ENCODE measurements at places on chromosomes 5 and 9.

- DNase-seq = peak; percentile 67
Measured at GRCh38 chr5:54249210-54250028, 61.0 kb downstream of the ARL15 start.

GRCh38 chr9:86099701-86100364 is 475 bp upstream of the GOLM1 start:
- peak; percentile 16 for DNase-seq

DNA sequence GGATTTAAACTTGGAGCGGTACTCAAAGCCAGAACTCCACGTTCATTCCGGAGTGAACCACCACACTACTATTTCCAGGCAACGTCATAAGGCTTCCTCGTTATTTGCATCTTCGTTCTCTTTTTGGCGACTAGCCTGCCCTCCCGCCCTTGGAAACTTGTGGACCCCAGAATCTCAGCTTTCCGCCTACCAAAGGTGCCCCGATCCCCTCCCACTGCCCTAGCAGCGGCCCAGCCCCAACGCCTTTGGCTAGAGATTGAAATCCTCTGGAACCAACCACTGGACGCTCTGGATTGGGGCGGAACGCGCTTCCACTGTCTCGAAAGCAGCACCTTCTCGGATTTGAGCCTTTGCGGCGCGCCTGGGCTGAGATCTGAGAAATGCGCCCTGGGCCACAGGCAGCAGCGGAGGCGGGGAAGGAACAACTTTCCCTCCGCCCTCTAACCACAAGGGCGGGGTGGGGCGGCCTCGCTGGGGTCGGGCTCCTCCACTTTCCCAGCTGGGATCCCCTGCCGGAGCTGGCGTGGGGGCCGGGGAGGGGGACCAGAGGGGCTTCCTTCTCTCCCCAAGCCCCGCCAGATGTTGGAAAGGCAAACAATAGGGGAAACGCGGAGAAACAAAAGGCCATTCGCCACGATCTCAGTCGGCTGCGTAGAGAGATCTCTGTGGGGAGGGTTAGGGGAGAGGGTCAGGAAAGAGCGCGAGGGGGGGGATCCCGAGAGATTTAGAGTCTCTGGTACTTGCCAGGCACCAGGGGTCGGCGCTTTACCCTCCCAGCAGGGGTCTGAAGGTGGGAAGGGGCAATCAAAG is 1.3 kb downstream of the MOB3B start:
- peak; percentile 58 for DNase-seq

GRCh38 chr5:108884736-108885135 is 137.0 kb downstream of the FER start:
- DNase-seq = no peak

- no peak for DNase-seq
Measured at GRCh38 chr9:103992938-103993579, 101.0 kb upstream of the SMC2 start.

- no peak for DNase-seq
Measured at GRCh38 chr9:125889476-125890419, 142.6 kb downstream of the PBX3 start.

DNA sequence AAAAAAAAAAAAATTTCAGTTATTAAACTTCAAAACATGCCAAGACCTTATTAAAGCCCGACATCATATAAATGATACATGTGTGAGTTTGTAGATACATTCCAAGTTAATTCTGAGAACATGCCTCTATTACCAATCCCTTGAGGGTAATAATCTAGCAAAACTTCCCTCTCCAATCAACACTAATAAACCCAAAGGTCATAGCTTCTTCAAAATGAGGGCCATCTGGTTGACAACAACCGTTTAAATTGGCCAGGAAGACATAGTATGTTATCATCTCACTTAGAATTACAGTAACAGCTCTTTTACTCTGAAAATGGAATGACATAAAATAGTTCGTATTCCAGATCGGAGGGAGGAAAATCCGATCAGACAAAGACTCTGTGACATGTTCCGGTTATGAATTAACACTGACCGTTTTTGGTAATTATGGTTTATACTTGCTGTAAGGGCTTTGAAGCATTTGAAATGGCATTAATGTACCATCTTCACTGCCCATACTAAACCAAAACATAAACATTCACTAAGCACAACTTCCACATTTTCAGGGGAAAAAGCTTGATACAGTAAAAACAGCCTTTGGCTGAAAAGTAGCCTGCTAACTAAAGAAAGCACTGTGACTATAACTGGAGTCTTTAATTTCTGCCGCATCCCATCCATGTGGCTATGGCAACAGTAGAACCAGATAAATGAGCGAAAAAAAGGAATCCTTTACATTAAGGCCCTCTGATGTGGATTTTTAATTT is 50.3 kb downstream of the ANKH start:
- no peak for DNase-seq

GRCh38 chr9:117687532-117687931 is 16.7 kb upstream of the TLR4 start:
- no peak for DNase-seq

GRCh38 chr5:137521246-137521645 is 22.1 kb upstream of the SPOCK1 start:
- DNase-seq = no peak

- peak; percentile 98 for DNase-seq
Measured at GRCh38 chr5:157571357-157571827, 4.2 kb downstream of the ADAM19 start.

- DNase-seq = no peak
Measured at GRCh38 chr9:93167185-93167584, 16.8 kb upstream of the WNK2 start.

- no peak for DNase-seq
Measured at GRCh38 chr9:118640836-118641560, 728.2 kb downstream of the BRINP1 start.

- DNase-seq = peak; percentile 3
Measured at GRCh38 chr9:91978740-91979414, 28.8 kb upstream of the ROR2 start.

- no peak for DNase-seq
Measured at GRCh38 chr5:132686193-132686592, 12.4 kb downstream of the IL4 start.

GRCh38 chr9:131660466-131661405 is 79.1 kb downstream of the RAPGEF1 start:
- no peak for DNase-seq

- no peak for DNase-seq
Measured at GRCh38 chr5:34722183-34722582, 66.1 kb downstream of the RAI14 start.

DNA sequence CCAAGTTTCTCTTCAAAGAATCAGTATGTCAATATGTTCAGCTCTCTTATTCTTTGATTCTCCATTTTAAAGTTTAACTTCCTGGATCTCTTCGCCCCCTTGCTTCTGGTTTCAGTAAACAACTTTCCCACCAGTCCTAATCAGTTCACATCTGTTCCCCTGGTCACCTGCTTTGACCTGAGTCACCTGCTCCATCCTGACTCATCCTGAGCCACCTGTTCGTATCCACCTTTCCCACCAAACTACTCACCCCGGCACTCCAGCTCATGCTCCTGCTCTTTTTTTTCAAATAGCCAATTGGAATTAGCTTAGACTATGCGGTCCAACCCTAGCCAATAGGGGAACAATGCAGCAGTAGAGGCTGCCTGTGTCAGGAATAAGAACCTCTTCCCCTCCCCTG is 23.6 kb upstream of the CSF1R start:
- no peak for DNase-seq

GRCh38 chr9:94912700-94913249 is 186.3 kb downstream of the AOPEP start:
- DNase-seq = no peak

DNA sequence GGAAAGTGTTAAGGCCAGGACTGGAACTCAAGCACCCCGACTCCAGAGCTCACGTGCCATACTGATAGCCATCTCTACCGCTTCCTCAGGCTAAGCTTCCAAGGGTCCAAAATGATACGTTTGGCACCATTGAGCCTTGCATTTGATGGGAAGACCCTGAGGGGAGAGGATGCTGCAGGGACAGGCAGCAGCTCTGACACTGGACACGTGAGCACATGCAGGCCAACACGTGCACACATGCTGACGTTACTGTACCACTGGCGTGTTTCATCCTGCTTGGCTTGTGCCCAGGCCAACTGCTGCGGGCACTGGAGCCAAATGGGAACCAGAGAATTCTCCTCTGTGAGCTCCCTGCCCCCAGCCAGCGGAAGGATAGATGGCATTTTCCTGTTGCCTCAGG is 5.2 kb downstream of the FAT2 start:
- DNase-seq = no peak

GRCh38 chr5:14464671-14465070 is 116.9 kb upstream of the OTULINL start:
- DNase-seq = no peak

DNA sequence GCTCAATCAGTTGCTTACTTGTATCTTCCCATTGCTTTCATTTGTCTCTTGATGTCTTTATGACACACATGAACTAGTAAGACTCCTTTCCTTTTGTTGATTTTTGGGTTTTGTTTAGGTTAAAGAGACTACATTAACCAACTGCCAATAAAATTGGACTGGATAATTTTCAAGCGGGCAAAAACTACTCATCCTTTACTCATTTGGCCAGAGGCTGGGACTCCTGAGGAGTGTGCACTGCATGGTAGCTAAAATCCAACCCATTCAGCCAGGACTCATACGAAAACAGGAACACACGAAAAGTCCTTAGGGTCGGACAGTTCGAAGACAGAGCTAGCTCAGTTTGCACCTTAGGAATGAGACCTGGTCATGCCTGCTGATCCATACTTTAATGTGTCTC is 6.0 kb downstream of the SLC46A2 start:
- no peak for DNase-seq

- DNase-seq = peak; percentile 3
Measured at GRCh38 chr5:88555674-88556073, 287.0 kb upstream of the TMEM161B start.

DNA sequence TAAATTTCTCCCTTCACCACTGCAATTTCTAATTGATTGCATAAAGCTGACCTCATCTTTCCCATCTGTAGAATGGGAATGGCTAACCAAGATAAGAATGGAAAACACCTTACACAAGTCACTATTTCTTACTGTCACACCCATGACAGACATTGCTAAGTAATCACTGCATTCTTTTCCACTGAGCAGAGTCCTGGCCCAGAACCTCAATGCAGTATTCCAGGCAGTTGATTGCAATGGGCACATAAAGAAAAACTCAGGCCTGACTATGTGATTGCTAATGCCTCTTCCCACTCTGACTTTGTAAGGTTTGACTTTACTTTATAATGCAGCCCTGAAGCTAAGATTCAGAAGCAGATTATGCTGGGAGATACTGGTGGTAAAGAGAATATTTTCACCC is 29.3 kb downstream of the TRIM32 start:
- no peak for DNase-seq

DNA sequence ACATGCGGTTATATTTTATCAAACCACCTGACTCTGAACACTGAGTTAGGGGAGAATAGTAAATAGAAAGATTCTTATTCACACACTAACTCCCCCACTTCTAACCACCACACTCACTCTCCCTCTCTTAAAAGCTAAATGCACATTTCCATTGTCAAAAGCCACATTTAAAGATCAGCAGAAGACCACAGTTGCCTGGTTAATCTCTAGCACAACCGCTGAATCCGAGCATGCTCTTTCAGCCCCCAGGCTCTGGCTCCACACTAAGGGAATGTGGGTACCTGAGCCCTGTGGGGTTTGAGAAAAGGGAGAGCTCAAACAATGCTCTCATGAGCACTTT is 35.7 kb downstream of the PFDN1 start:
- peak; percentile 46 for DNase-seq

- peak; percentile 55 for DNase-seq
Measured at GRCh38 chr5:147818290-147818689, 13.2 kb downstream of the SPINK1 start.

DNA sequence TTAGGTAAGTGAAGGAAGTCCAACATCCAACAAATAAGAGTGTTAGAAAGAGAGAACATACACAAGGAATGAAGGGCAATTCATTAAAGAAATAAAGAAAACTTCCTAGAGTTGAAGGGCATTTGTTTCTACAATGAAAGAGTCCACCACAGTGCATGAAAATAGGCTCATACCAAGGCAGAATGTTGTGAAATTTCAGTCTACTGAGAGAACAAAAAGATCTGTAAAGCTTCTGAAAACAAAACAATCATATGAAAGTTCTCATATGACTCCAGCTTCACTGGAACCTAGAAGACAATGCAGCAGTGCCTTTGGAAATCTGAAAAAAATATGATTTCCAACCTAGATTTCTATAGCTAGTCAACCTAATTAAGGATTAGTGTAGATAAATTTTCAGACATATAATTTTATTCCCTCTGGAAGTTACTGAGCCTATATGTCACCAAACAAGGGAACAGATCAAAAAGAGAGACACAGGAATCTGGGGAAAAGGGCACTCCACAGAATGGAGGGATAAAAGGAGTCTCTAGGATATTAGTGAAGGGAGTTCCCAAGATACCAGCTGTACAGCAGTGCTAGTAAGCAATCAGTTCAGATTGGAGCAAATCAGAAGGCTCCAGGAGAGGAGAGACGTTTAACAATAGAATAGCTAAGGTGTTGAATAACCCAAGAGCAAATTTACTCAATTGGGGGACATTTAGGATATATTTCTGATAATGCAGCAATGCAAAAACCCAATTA is 5.8 kb downstream of the C5orf58 start:
- DNase-seq = no peak
